ENCODE measurements at places on chromosomes 12 and 14.
A peak's percentile ranks its signal among the peaks of the same experiment; 100 is the strongest.

GRCh38 chr12:50929831-50930230 lies 22.5 kb upstream of the HIGD1C start:
- DNase-seq, result no peak

- DNase-seq, result peak; percentile 32
Observed at GRCh38 chr12:31589904-31590641, 863 bp downstream of the DENND5B start.

DNA sequence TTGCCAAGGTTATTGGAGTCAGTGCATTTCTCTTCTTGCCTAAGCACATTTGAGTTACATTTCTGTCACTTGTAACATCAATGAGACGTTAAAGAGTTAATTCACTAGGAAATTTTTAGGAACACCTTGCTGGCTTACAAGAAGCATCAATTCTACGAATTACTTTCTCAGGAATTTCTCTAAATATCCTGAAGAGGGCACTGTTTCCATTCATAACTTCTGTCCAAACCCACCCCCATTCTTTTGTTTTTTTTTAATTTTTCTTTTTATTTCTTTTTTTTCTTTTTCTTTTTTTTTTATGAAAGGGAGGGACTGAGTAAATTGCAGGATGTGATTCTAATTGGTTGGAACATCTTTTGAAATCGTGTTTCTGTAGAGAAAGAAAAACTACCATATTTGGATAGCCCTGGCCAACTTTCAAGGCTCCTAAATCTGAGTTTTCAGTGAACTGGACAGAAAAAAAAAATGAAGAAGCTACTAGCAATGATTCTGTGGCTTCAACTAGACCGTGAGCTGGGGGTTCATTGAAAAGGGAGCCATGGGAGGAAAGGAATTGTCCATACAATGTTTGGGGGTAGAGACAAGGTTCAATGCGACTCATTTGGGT lies 285.3 kb downstream of the DAD1 start:
- no peak for DNase-seq

DNA sequence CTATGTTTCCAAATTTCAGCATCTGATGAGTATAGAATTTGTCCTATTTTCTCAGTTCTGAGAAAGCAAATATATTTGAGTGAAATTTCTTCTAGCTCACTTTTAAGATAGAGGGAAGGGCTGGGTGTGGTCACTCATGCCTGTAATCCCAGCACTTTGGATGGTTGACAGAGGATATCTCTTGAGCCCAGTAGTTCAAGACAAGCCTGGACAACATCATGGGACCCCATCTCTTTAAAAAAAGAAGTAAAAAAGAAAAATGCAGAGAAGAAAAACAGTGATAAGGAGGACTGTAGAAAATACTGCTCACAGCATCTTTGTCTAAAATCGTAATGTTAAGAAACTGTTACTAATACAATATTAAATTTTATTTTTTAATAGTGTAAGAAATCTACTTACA lies 2.3 kb upstream of the OR6C70 start:
- no peak for DNase-seq

DNA sequence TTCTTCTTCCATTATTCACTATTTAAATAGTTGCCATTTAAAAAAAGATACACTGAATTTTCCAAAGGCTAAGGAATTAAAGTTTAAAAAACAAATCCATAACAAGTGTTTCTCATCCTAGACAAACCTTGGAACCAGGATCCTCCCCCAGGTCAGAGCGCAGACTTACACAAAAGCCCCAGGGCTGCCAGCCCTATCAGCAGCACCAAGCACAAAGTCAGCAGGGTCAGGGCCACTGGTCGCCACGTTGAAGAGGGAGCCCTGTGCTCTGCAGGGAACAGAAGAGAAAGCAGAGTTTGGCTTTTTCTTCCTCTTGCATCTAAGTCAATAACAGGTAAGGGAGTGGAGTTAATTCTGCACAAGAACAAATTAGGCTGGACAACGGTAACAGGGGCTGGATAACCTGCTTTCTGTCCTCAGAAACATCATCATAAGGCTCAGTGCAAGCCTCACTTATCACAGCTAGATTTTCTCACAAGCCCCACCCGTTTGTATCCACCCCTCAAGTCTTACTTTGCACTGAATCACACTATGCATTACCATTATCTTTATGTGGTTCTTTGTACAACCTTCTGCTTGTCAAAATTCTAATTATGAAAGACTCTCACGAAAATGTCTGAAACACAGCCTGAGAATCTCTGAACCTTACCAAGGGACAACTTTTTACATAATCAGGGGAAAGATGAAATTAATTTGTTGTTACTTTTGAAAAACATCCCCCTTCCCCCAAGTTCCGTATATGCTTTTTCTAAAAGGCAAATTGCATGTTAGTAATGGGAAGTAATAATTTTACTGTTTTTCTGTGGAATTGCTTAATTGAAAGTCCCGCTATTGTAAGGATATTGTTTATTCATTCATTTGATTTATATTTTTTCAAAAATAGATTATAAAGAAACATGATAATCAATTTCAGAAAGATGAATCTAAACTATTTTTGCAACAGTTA lies 9.6 kb downstream of the CLEC1A start:
- no peak for DNase-seq

GRCh38 chr14:55705651-55706364 lies 125.8 kb downstream of the KTN1 start:
- DNase-seq, result no peak

GRCh38 chr14:82642425-82642824 lies 1108.8 kb upstream of the SEL1L start:
- no peak for DNase-seq

DNA sequence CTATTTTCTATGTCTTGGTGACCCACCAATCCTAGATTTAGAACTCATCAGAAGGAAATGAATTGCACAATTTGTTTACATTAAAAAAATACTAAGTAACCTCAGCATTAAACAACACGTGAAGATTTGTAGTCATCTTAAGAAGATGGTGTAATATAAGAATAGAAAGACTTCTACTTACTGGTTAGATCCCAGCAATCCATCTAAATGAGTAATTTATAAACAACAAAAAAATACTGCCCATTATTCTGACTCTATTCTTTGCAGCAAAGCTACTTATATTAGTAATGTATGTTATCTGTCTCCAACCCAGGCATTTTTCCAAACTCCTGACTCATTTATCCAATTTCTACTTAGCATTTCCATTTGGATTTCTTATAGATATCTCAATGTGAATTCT lies 67.8 kb downstream of the CD163L1 start:
- no peak for DNase-seq

- DNase-seq, result no peak
Observed at GRCh38 chr14:23284654-23285529, 1.0 kb downstream of the HOMEZ start.
